ENCODE measurements at places on chromosomes 2 and 18.

- no peak for DNase-seq
These were observed 8.3 kb downstream of the SULT6B1 start for GRCh38 chr2:37180006-37180639.

DNA sequence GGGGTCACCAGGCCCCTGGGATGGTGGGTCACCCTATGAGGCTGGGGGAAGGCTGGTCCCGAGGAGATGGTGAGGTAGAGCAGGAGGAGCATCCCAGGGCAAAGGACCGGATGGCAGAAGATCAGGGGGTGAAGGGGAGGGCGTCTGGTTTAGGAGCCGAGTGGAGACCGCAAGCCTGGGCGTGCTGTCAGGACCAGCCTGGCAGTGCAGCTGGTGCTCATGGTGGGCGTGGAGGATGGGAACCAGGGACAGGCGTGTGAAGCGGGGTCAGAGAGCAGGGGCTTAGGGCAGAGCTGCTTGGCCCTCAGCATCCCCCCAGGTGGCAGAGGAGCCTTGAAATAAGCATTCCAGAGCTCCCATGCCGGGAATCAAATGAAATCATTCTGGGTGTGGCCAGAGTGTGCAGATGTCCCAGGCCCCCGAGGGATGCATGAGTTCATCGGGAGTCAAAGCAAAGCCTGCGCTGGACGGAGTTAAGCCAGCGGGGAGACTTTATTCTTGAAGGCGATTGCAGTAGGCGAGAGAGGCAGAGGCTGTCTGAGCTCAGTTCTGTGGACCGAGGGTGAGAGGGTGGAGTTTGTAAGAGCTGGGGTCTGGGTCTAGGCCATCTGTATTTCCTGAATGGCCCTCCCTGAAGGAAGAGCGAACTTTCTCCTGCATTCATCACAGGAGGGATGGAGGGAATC is 33.1 kb upstream of the MBP start:
- DNase-seq: no peak

- DNase-seq: no peak
These were observed 7.6 kb upstream of the NT5C1B start for GRCh38 chr2:18596993-18597392.

DNA sequence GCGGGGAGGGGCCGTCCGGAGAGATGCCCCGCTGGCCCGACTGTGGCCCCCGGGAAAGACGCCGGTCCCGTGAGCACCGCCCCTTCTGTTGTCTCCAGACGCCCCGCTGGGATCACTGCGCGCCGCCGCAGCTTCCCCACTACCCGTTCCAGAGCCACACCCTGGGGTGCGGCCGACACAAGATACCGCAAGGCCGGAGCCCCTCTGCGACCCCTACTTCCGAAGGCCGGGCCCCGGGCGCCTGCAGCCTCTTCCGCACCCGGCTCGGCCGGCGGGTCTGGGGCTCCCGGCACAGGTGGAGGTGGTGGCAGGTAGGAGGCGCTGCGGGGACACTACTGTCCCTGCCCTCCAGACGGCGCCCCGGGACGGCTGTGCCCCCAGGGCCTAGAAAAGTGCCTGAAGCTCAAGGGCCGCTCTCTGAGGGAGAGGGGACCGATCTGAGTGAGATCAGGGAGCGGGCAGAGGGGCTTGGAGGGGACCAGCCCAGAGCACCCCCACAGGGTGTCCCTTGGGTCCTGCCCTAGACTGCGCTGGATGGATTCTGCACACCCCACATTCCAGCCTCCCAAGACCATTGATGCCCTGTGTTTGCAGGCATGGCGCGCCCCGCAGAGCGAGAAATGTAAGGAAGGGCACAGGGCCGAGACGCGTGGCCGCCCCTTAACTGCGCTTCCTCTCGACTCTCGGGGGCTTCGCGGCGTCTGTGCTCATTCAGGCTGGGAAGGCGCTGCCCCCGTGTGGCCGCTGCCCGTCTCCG is 80.0 kb downstream of the GFPT1 start:
- DNase-seq: no peak

DNA sequence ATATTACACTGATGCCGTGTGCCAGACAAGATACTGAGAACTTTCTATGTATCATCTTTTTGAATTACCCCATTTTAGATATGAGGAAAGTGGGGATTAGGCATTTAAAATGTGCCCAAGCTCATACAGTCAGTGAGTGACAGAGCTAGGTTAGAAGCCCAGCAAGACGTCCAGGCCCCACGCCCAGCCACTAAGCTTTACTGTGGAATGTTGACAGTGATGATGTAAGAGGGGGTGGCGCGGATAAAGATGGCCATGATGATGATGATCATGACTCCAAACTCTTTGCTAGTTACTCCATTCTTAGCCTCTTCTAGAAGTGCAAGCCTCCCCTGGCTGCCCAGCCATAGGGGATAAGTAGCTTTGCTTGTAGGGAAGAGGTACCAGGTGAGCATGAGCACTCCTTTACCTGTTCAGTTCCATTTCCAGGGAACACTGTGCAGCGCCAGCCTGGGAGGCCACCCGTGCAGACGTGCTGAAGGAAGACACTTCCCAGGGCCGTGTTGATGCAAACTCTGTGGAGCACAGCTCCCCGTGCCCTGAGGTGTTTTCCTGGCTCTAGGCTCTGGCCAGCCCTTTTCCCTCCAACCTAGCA is 65.5 kb downstream of the BCL2L11 start:
- no peak for DNase-seq

GRCh38 chr2:17736989-17737388 is 16.6 kb downstream of the SMC6 start:
- no peak for DNase-seq

GRCh38 chr2:38387887-38388286 is 10.8 kb upstream of the ATL2 start:
- DNase-seq: no peak

DNA sequence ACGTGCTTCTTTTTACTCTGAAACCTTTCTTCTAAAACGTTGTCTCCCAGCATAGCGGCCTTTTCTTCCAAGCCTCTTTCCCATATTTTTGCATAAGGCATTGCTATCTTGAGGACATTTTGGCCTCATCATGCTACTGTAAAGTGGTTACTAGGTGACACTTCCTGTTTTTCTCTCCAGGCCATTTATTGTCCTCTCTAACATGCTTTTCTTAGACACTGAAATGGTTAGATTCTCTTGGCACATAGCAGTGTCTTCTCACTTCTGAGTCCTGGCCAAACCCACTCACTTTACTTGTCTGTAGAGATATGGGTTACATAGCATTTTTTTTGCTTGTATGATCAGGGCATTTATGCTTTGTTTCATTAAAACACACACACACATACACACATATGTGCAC is 50.1 kb upstream of the KCNH7 start:
- DNase-seq: no peak

GRCh38 chr2:963876-964275 is 13.2 kb downstream of the SNTG2 start:
- no peak for DNase-seq

- DNase-seq: no peak
These were observed 109.2 kb downstream of the CCDC85A start for GRCh38 chr2:56292951-56293350.

DNA sequence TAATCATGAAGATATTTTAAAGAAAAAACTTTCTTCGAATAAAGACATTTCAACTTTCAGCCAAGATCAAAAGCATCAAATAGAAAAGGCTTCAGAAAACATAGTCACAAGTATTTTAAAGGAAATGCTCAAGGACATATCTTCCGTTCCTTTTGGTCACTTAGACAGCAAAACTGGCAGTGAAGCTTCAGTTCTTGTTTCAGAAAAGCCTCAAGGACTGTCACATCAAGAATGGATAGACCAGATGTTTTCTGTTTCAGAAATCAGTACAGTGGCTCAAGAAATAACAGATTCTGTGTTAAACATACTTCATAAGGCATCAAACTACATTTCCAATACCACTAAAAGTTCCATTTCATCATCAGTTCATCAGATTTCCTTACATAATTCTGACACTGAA is 51.8 kb downstream of the FSIP2 start:
- no peak for DNase-seq

- DNase-seq: no peak
These were observed 10.5 kb upstream of the INSIG2 start for GRCh38 chr2:118077636-118078247.

GRCh38 chr2:170170281-170171040 is 7.5 kb upstream of the MYO3B start:
- no peak for DNase-seq

DNA sequence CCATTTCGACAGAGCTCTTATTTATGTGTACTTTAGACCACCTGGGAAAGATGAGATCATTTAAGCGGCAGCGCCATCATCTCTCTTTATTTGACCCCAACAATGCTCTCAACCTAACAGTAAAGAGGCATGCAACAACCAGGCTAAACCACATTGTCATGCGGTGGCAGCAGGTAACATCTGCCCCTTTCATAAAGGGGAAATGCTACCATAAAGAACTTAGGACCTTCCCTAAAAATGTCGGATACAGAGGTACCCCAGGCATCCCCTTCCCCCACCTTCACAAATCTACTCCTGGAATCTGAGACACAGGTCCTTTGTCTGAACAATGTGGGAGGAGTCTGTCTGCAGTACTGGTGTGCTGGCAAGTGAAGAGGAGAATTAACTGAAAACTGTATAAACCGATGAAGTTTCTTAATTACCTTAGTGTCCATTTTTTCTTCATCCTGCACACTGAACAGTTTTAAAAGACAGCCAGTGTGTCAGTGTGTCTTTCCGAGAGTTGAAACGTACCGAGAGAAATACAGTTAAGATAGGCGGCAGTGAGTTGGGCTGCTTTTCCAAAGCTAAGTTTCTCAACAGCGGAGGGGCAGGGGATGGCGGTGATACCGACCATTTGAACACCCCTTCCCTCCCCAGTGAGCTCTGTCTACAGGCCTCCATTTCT is 1.9 kb downstream of the MEX3C start:
- peak; percentile 49 for DNase-seq

DNA sequence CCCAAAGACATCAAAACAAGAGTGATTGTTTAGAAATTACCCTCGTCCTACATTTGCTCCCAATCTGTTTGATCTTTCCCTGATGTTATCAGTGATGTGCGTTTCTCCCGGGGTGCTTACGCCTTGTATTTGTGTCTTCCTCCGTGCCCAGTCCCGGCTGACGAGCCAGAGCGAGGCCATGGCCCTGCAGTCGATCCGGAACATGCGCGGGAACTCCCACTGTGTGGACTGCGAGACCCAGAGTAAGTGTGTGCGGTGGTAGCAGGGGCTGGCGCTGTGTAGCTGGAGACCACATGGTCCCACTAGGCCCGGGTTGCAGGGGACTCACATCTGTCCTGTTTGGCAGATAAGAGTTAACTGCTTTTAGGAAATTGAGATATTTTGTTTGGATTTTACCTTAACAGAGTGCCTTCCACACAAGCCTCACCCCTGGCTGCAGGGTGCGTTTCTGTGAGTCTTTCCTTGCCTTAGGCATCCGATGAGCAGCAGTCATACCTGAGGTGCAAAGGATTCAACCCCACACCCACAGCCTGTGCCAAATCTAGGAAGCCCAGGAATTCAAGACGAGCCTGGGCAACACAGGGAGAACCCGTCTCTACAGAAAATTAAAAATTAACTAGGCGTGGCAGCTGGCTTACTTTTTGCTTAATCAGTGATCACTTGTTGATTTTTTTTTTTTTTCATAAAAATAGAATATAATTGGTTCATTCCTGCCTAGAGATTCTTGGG is 127.4 kb downstream of the GBX2 start:
- no peak for DNase-seq

DNA sequence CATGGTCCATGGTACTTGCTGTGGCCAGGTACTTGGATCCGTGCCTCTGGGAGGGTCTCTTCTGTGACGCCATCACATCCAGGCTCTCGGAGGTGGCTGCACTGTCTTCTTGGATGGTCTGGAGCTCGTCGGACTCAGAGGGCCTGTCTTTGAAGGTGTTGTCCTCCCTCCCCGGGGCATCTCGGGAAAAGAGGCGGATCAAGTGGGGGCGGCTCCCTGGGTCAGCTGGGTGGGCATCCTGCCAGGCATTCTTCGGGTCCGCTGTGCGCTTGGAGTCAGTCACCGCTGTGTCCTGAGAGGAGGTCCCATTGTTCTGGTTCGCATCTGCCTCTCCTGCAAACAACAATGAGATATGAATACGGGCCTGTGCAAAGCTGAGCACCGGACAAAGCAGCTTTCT is 115.6 kb downstream of the MBP start:
- DNase-seq: no peak

GRCh38 chr2:54836477-54836876 is 113.0 kb downstream of the EML6 start:
- no peak for DNase-seq

DNA sequence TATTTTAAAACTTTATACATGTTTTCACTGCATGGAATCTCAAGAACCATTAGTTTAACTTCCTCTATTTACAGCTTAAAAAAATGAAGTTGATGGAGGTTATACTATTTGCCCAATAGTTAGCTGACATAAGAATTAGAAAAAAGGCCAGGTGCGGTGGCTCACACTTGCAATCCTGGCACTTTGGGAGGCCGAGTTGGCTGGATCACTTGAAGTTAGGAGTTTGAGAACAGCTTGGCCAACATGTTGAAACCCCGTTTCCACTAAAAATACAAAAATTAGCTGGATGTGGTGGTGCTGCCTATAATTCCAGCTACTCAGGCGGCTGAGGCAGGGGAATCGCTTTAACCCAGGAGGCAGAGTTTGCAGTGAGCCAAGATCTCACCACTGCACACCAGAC is 125.1 kb upstream of the CDH19 start:
- no peak for DNase-seq

- no peak for DNase-seq
These were observed 31.9 kb downstream of the CIB4 start for GRCh38 chr2:26609205-26609631.

DNA sequence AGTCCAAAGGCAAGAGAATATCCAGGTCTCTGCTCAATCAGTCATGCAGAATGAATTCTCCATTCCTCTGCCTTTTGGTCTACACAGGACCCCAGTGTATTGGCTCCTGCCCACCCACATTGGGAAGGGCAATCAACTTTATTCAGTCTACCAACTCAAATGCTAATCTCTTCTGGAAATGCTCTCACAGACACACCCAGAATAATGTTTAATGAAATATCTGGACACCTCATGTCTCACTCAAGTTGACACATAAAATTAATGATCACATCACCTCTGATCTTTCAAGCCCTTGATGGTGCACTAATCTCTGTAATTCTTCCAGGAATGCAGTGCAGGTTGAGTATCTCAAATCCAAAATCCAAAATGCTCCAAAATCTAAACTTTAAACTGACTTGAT is 315.6 kb downstream of the HRH4 start:
- DNase-seq: no peak

DNA sequence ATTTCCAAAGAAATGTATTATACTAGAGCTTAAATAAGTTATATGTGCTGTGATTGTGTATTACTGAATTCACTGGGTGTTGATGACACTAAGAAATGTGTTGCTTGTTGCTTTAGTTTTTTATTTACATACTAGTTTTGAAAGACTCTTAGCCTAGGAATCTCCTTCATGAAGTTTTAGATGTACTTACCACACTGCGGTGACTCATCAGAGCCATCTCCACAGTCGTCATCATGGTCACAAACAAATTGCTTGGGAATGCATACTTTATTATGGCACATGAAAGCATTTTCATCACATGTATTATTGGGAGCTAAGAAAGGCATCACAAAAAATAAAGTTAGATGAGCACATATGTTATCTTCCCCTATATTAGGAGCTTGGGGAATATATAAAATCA is 1624.2 kb downstream of the LRP1B start:
- no peak for DNase-seq
